ENCODE measurements at places on chromosomes 13 and 19.

GRCh38 chr13:54511366-54511765 lies 1482.8 kb downstream of the OLFM4 start:
- DNase-seq = no peak

DNA sequence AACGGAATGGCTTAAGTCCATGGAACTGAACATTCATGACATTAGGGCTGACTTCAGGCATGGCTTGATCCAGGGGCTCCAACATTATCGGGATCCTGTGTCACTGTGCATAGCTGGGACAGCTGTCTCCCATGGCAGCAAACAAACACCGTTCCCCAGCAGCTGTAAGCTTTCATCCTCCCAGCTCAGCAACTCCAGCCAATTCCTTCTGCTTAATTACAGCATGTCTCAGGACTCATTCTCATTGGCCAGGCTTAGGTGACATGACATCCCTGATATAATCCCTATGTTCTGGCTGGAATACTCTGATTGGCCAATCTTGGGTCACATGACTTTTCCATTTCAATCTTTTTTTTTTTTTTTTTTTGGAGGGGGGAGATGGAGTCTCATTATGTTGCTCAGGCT lies 10.9 kb upstream of the TLE5 start:
- DNase-seq = no peak

DNA sequence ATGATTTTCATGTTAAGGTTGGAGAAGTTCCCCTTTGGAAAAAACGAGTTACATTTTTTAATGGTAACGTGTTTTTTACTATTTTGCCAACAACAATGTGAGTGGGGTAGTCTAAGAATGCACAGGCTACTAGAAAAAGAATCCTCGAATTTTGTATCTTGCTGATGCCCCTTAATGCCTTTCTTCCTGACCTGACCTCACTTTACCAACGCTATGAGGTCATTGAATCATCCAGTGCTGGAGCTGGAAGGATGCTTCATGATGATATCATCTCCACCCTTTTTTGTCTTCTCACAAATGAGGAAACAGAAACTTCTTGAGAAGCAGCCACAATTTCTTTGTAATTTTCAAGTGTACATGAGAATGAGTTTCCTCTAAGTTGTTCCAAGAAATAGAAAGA lies 8.2 kb upstream of the UBL3 start:
- no peak for DNase-seq

- DNase-seq = no peak
Observed at GRCh38 chr19:10915130-10916091, 13.0 kb downstream of the YIPF2 start.

- DNase-seq = no peak
Observed at GRCh38 chr19:21322528-21322927, 6.7 kb downstream of the ZNF708 start.

DNA sequence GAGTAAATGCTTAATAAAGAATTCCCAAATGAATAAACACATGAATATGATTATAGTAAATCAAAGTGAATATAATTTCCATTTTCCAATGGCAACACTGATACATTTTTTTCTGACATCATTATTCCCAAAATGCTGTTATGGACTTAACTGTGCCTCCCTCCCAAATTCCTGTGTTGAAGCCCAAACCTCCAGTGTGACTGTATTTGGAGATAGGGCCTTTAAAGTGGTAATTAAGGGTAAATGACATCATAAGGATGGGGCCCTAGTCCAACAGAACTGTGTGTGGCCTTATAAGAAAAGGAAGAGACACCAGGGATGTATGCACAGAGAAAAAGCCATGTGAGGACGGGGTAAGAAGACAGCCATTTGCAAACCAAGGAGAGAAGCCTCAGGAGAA lies 19.1 kb upstream of the CCNA1 start:
- DNase-seq = no peak

GRCh38 chr19:31013384-31014020 lies 335.7 kb downstream of the TSHZ3 start:
- no peak for DNase-seq

DNA sequence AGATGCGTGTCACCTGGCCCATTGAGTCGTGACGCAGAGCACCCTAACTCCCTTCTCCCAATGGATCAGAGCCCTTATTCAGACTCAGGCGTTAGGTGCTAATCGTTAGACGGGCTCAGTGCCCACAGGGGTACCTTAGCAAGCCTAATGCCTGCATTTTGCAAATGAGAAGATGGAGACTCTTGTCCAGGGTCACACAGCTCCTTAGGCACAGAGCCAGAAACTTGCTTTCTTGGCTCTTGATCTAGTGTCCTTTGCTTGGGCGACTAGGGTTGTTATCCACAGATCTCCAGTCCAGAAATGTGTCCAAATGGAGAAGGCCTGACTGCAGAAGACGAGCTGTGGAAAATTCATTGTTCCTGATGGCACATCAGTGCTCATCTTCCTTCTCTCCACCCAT lies 85.1 kb downstream of the C13orf42 start:
- no peak for DNase-seq

GRCh38 chr13:45604892-45605291 lies 10.6 kb downstream of the ERICH6B start:
- DNase-seq = no peak

DNA sequence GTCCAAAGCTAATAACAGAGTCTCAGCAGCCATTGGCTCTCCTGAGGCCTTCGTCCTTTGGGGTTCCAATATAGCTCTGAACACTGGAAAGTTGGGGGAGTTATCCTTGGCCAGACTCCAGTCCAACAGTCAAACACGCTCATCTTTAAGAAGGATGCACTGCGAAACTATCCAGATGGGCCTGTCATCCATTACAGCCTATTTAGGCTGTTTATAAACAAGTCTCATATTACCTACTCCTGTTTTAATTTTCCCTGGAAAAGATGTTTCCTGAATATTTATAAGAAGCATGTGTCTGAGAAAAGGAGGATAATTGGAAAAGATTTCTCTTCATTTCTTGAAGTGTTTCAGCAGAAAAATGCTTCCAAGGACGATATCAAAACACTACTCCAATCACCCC lies 170.7 kb downstream of the DCT start:
- no peak for DNase-seq

- DNase-seq = no peak
Observed at GRCh38 chr19:16726916-16727315, 7.3 kb downstream of the NWD1 start.

Data from GM12865 (cell line).